Stimulated activated CD4-positive, alpha-beta T cell treated with anti-CD3 and anti-CD28 coated beads, Interleukin-2, amount 100 ng/mL, for 48 hours (primary cell): ENCODE measurements at places on chromosomes 1 and 21.

- no peak for DNase-seq
Measured at GRCh38 chr1:193516755-193517388, 330.5 kb upstream of the B3GALT2 start.

DNA sequence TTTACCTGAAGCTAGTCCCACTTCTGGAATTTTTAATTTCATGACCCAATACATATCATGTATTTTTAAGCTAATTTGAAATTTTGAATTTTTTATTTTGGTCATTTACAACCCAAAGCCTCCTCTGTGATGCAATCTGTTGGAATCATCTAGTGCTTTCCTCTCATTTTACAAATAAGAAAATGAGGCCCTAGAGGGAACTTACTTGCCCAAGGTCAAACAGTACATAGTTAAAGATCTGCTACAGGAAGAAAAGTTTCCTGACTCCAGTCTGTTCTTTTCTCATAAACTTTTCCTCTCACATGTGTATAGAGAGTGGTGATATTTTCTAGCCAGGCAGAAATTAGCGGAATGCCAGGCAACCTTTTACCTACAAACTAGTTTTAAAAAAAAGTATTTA, 59.3 kb upstream of the DPT start:
- no peak for DNase-seq

DNA sequence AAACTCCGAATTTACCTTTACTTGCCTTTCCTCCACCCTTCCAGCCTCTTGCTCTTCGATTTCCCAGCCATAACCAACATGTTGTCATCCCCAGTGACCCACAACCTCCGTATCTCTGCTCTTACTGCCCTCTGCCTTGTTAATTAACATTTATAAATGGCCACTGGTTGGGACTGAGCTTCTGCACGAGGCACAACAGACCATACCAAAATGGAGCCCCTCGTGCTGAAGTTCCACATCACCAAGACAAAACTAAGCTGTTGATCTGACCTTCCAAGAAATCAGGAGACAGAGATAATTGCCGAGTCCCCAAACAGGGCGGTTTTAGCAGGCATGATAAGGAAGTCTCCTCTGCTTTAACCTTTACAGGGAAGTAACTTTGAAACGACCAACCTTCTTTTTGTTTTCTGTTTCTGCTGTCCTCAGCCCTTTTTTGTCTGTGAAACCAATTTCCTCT, 71.9 kb downstream of the NMNAT2 start:
- DNase-seq, result no peak

- no peak for DNase-seq
Measured at GRCh38 chr1:17605582-17606344, 66.3 kb downstream of the ARHGEF10L start.

GRCh38 chr1:32448773-32449456, 16.0 kb upstream of the ZBTB8B start:
- DNase-seq, result peak; percentile 4

GRCh38 chr1:24749252-24749651, 4.0 kb downstream of the CLIC4 start:
- DNase-seq, result no peak

- no peak for DNase-seq
Measured at GRCh38 chr1:180939073-180939710, 26.5 kb downstream of the KIAA1614 start.

GRCh38 chr1:174726167-174726879, 273.4 kb upstream of the CACYBP start:
- DNase-seq, result no peak

DNA sequence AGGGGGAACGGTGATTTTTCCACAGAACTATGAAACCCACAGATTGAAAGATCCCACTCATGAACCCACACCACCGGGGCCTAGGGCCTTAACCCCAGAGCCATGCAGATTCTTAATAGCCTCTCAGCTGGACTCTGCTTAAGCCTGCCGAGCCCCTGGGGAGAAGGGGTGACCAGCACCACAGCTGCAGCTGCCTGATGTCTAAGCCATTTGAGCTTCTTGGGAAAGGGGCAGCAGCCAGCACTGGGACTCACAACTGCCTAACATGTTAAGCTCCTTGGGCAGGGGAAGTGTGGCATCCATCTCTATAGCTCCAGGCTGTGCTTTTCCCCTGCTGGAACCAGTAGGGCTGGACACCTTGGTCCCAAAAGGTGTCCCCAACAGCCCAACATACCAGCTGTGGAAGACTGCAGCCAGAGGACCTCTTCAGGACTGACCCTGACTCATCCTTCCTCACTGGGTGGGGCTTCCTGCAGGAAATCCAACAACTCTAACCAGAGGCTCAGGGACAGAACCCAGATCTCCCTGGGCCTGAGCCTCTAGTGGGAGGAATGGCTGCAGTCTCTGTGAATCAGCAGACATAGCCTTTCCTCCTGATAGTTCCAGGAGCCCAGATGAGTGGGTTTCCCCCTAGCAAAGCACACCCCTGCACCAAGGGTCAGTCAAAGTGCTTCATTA, 34.6 kb upstream of the FMO3 start:
- DNase-seq, result no peak

- DNase-seq, result no peak
Measured at GRCh38 chr1:34164771-34165391, at the start of gene CSMD2. TSS of gene CSMD2 (minus strand) at chr1:34165230. CDS start at chr1:34165097, 133 bp downstream.

DNA sequence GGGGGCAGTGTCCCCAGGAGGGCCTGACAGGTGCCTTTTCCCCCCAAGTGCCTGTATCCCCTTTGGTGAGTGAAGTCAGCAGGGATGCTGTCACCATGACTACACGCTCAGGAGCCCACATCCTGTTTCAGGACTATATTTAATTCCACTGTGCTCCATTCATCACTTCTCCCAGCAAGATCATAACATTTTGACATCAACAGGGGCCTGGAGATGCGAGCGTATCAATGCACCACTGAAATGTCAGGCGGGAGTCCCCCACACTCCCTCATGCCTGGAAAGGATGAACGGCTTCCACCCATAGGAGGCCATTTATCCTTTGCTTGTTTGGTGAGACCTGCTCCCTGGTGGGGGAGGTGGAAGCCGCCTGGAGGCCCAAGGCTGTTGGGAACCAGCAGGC, 119.1 kb downstream of the PTPRU start:
- DNase-seq, result no peak

DNA sequence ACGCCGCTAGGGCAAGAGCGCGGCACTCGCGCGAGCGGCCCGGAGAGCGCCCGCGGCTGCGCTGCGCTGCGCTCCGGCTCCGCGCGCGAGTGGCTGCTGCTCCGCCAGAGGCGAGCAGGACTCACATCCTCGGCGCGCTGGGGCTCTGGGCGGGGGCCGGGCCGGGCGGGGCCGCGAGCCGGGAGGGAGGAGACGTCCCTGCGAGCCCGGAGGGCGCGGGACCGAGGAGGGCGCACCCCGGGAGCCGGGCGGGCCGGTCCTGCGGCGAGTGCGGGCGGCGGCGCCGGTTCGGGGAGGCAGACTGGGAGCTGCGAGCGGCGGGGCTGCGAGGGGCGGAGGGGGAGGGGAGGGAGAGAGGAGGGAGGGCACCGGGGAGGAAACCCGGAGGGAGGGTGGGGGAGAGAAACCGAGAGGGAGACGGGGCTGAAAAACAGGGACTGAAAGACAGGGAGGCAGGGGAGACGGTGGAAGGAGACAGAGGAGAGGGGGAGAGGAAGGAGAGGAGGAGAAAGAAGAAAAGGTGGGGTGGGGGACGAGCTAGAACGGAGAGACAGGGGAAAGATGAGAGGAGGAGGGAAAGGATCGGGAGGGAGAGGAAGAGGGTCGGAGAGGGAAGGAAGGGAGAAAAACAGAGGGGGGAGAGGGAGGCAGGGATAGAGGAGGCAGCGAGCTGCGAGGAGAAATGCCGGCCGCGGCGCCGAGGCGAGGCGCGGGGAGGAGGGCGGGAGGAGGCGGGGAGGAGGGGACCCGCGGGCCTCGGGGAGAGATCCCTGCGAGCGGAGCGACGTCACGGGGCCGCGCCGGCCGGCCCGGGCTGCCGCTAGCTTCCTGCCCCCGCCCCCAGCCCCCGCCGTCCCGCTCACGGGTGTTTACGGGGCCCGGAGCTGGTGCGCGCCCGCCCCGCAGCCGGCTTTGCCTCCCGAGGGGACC, at the start of gene CAMK2N1:
Gene CAMK2N1, minus strand, starts transcription at position 684 of the 930 bp plus-strand sequence. CDS start 831 bp downstream, outside the sequence.
- no peak for DNase-seq

DNA sequence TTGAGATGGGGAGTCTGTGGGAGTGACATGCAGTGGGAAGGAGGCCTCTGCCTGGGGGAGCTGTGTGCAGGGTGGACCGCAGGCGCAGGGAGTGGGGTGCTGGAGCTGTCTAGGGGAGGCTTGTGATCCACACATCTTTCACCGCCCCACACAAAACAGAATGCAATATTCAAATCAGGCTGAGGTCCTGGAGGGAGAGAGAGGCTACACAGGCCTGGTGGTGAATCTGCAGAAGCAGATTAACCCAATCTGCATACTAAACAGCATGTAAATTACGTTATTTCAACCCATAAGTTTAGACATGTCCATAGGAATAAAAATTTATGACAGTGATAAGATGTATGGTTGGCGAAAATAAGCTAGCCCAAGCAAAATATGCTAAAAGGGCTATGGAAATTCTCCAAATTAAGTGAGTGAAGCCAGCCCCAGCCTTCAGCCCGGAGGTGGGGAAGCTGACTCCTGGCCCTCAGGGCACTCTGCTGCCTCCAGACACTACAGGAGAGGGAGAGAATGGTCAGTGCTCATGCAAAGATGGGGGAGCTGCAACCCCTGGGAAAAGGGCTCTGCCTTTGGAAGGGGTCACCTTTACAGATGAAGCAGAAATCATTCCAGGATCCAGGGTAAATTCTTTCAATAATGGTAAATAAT, 156.2 kb upstream of the CTTNBP2NL start:
- no peak for DNase-seq

GRCh38 chr21:38206646-38207045, 50.1 kb upstream of the KCNJ15 start:
- no peak for DNase-seq

DNA sequence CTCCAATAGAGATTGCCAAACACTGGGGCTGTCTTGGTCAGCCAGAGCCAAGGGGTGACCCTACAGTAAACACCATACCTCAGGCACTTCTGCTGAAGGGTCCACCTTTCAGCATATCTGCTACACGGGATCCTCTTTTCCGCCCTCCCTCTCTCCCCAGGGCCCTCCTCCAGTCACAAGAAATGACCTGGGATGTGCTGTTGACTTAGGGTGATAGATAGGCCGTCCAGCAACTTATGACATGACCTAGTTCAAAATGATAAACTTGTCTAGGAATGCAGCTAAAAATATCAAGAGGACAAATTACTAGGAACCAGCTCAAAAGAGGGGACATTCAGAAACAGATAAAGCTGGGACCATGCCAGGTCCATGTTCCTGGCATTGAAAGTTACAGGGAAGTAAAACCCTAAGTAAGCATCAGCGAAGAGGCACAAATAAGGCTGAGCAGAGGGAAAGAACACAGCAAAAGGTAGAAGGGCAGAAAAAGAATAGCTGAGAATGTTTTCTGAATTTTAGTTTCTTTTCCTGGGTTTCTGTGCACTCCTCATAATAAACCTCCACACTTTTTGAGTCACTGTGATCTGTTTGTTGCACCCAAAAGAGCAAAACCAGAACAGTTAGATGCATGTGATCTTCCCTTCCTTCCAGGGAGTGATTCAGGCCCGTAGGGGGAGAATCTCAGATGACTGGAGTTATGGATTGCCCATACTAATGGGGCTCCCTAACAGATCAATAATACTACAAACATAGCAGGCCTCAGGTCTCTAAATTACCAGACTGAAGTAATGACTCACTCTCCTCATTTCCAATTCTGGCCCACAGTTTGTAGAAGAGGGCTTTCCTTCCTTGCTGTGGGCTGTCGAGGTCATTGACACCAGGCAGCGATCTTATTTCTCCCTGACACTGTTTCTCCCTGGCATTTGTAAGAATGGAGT, 48.9 kb upstream of the F3 start:
- DNase-seq, result no peak

DNA sequence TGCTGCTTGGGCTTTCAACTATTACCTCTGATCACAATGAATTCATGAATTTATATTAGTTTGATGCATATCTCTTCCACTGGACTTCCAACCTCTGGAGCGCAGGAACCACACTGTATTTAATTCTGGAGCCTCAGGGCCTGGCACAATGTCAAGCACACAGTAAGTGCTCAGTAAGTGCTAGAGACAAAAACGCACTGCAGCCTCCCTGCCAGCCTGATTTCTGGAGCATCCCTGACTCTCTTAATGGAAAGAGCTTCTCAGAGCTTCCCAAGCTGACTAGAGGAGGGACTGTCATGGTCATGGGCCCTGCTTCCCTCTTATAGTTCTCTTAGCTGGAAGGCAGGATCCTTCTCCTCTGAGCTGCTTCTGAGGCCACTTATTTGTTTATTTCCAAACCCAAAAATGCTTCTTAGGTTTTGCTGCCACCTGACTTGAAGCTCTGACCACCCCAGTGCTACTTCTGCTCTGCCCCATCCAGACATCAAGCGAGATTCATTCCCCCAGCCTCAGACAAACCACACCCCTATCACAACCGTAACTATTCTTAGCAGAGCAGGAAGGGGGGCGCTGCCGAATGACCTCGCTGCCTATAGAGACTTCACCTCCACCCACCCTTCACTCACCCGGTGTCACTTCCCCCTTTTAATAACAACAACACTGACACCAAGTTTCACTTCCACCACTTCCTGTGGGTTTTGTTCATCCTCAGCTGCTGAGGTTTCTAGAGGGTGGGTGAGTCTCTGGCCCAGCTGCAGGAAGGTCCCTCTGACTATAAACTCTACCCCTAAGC, 33.6 kb downstream of the NUAK2 start:
- peak; percentile 58 for DNase-seq

DNA sequence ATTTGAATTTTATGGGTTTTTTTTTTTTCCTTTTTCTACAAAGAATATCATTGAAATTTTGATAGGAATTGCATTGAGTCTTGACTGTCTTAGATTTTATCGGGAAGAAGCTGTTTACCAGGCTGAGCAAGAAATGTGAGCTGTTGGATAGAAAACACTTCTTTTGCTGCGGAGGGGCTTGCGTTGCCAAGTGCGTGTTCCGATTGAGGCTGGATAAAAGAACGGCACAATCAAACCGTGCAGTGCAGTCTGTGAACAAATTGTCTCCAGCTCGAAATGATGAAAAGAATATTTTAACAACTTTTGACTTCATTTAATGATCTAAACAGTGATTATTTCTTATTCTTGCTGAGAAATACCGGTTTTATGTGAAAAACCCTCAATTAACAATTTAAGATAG, 149.4 kb downstream of the RYR2 start:
- DNase-seq, result no peak

- DNase-seq, result no peak
Measured at GRCh38 chr1:221778535-221779142, 36.8 kb upstream of the DUSP10 start.

- DNase-seq, result no peak
Measured at GRCh38 chr1:115089420-115090185, at the start of gene TSPAN2. TSS of gene TSPAN2 (minus strand) at chr1:115089503. CDS start at chr1:115089432, 71 bp downstream.

DNA sequence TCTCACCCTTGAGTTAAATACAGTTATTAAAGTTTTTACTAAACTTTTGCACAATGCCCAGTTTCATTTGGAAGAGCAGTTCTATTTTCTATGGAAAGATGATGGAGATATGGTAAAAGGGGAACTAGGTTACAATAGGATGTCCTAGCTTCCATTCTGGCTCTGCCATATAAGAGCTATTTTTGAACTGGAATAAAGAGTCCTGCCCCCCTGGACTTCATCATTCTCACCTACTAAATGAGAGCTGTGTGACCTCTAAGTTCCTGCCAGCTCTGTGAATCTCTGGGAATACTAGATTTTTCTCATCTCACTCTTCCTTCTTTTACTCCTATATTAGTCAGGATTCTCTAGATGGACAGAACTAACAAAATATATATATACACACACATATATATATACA, 106.3 kb downstream of the PRRX1 start:
- DNase-seq, result no peak
